Amniotic epithelial cell (primary cell): ENCODE measurements at places on chromosomes 12 and 14.

GRCh38 chr14:49863487-49864281, 11.1 kb upstream of the NEMF start:
- no peak for DNase-seq

DNA sequence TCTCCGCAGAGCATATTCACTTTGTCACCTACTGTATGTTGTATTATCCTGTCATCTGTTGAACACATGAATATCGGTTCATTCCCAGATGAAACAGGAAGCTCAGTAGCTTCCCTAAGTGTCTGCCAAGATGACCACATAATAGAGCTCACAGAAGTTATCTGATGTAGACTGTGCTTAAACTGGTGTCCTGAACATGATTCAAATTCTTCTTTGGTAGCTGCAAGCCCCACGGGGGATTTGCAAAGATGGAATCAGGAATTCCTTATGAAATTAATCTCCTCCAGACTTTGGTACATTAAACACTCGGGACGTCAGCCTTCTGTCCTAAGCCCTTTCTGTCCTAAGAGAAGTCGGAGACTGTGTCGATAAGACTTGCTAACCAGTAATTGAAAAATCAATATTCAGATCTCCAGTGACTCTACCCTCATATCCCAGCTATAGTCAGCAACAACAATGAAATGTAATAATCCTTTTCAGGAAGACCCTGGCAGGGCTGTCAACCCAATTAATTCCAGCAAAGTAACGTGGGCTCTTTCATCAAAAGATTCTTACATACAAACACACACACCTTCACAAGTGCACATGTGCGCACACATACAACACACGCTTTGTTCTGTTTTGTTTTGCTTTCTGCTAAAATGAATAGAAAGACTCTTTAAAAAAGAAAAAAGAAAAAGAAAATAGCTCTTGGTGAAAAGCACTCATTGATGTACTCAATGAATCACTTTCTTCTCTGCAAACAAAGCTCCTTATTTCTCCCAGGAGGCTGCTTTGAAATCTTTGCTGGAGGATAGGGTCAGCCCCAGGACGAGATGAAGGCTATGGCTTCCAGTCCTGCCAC, 127.2 kb downstream of the RIMBP2 start:
- no peak for DNase-seq

DNA sequence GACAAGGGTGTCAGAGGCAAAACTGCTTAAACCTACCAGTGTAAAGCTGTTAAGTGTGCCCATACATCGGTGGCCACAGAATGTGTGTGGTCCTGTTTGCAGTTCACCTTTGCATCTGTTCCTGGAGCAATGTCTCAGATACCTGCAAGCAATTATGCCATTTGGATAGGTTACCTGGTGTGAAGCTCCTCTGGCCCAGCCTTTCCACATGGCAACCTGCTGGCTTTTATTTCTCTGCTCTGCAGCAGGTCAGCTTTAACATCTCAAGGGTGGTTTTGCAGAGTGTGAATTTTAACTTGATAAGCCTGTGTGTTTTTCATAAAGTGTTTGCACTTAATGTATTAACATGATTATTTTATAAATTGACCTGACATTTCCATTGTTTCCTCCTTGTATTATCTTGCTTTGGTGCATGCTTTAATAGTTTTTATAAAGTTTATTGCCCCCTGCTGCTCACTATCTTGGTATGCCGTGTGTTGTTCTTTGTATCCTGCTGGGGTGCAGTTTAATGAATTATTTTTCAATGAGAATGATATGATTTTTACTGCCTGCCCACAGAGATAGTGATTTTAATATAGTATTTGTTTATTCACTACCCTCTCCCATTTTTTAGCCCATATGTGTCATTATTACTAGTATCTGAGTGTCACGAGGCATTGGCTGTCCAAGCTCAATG, 403.8 kb downstream of the NPAS3 start:
- DNase-seq: no peak

DNA sequence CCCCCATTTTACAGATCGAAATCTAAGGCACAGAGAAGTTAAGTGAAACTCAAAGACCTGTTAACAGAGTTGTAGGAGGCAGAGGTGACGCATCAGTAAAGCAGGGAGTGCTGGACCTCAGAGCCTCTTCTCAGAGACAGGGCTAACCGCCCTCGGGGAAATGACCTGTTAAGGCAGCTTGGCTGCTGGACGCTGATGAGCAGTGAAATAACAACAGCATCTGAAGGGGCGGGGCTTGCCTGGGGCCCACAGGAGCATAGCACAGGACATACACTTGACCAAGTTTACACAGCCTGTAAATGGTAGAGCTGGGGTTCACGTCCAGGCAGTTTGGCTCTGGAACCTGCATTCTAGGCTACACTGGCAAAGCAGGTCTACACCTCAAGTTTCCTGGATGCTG, 39.3 kb downstream of the LRTM2 start:
- peak; percentile 53 for DNase-seq

DNA sequence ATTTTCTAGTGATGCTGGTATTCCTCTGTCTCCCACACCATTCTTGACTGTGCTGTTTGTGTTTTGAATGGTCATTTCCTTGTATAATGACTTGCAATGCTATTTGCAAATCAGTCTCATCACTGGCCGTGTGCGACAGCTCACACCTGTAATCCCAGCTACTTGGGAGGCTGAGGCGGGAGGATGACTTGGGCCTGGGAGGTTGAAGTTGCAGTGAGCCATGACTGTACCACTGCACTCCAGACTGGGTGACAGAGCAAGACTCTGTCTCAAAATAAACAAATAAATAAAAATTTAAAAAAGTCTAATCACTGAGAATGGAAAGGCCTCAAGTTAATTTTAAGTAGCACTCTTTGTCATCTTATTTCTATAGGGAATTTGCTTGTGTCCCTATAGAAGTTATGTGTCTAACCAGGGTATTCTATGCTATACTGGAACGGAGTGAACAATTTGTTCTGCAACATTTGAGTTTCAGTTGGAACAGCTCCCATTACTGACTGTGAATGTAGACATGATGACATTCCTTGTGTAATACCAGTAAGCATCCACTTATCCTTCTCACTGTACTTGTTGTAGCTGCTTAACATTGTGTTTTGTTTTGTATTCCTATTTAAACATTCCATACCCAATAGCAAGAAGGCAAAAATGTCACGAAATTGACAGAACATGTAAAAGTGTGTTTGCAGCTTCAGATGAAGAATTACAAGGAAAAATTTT, 126.3 kb downstream of the MGST1 start:
- DNase-seq: peak; percentile 74

DNA sequence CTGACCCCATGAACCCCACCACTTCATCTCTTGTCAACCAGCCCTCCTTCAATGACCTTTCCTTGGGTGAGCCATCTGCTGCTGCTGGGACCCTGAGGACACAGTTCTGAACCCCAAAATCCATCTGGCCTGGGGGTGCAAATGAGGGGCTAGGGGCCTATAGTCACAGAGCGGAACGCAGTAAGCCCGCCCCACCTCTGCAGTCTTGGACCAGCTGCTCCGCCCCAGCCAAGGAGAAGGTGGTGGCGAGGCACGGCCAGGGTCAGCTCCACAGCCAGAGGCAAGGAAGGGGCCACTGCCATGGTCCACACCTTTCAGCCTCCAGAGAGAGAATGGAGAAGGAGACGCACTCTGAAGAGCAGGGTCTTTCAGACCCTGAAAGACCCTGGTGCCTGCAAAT, 5.1 kb downstream of the TMEM179 start:
- no peak for DNase-seq

- DNase-seq: no peak
Measured at GRCh38 chr12:102507301-102507700, 26.9 kb upstream of the IGF1 start.

DNA sequence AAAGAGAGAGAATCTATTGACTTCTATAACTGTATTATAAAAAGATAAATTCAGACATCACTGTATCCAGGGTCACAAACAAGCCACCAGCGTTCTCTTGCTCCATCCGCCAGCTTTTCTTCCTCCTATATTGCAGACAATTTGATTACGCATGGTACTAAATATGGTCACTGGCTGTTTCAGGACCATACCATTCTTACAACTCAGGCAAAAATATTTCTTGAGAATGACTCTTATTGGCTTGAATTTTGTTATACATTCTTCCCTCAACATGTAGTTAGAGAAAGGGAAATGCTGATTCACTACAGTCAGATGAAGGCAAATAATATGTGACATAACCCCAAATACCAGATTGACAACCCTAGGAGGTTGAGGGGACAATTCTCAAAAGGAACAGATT, 101.3 kb downstream of the SLC6A15 start:
- no peak for DNase-seq

- peak; percentile 90 for DNase-seq
Measured at GRCh38 chr14:68458840-68459469, 333.9 kb downstream of the ZFP36L1 start.

- DNase-seq: no peak
Measured at GRCh38 chr12:22653075-22653474, 28.1 kb downstream of the ETNK1 start.

DNA sequence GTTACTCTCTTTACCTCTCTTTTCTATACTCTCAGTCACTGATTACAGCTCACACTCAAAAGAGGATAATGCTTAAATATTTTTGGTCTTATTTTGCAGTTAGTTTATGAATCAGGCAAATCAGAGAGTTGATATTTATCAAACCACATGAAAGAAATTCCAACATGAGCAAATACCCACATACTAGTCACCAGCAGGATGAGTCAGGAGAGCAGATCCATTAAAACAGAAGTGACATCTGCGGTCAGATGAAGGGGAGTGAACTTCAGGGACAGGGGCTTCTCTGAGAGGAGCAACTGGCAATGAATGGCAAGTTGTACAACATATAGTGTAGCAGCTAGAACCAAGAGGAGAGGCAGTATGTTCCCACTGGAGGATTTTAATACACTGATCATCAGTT, 258.7 kb downstream of the SYT10 start:
- peak; percentile 28 for DNase-seq

DNA sequence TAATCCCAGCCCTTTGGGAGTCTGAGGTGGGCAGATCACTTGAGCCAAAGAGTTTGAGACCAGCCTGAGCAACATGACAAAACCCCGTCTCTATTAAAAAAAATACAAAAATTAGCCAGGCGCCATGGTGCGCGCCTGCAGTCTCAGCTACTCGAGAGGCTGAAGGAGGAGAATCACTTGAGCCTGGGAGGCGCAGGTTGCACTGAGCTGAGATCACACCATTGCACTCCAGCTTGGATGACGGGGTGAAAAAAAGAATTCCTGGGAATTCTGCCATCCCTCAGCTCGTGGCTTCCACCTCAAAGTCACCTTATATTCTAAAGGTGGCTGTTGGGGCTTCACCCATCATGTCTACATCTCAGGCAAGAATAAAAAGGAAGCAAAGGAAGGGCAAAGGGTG, 12.9 kb downstream of the BCL2L14 start:
- DNase-seq: no peak

DNA sequence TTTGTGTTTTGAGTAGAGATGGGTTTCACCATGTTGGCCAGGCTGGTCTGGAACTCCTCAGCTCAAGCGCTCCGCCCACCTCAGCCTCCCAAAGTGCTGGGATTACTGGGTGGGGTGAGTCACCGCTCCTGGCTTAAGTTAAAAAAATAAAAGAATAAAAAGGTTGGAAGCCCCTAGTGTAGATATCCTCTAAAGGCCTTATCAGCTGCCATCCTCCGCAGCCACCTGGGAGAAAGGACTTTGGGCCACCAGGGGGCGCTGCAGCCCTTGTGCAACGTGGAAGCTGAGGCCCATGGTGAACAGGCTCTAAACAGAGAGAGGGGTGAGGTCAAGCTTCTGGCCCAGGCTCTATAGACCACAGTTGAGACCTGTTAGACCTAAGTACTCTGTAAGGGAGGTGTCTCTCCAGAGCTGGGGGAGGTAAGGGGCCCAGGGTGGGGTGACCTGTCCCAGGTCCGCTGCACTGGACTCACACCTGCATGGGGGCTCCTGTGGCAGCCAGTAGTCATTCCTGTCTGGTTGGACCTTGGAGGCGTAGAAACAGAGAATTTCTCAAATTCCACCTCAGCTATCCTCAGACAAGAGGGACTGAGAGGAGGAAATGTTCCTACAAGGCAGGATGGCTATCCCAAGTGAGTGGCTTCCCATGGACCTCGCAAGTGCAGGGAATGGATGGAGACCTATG, 14.0 kb upstream of the RACGAP1 start:
- DNase-seq: peak; percentile 88

GRCh38 chr14:51846631-51847488, 13.6 kb upstream of the GNG2 start:
- DNase-seq: peak; percentile 59

- DNase-seq: no peak
Measured at GRCh38 chr14:89779707-89780106, 174.8 kb downstream of the EFCAB11 start.

DNA sequence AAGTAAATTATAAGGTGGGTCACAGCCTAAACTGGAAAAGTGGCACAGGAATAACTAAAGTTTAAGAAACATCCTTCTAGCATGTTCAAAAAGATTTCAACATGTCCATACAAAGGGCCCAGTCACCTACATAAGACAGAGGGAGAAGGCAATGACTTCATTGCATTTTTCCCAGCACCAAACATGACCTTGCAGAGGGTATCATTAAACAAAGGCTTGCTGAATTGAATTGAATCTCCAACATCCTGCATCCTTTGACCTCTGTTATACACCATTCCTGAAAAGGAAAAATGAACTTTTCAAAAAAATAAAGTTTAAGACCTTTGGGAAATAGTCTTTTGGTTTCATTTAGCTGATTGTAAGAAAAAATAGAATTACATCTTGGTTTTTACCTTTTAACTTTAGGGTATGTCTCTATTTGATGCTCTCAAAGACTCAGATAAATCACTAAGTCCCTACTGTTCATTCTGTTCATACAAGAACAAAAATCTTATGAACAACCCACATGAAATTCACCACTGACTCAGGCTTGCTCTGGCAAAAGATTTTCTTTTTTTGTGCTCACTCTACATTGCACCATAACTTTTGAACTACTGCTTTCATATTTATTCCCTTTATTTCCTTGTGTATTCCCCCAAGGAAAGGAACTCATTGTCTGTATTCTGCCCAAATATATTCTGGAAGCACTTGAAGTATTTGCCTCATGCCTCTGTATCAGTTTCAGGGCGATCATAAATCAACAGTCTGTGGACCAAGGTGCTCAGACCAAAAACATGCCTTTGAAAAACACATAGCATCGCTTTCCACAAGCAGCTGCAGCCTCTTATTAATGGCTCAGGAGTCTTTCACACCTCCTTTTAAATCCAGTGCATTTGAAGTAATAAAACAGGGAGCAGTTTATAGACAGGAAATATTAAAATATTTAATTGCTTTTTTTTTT, 121.7 kb downstream of the DUSP6 start:
- no peak for DNase-seq

DNA sequence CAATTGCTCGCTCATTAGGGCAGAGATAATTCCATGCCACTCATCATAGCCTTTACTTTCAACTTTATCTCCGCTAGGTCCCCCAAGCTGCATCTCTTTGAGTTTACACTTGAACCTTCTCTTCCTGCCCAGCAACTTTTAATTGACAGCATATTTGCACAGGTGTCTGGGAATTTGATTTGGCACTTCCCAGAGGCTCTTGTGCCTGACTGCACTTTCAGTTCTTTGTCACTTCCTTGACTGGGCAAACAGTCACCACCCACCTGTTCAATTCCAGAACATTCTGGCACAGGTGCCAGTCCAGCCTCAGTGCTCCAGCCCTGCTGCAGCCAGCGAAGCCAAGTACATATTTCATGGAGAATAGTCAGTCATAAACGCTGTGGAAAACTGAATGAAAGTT, 110.1 kb upstream of the LRIG3 start:
- no peak for DNase-seq
